Activated CD4-positive, alpha-beta T cell treated with anti-CD3 and anti-CD28 coated beads, Interleukin-2, amount 50 U/mL, for 24 hours (primary cell): ENCODE measurements at places on chromosomes 3 and 15.

- DNase-seq: no peak
Measured at GRCh38 chr15:81161851-81162250, 27.8 kb downstream of the CFAP161 start.

GRCh38 chr3:194374935-194375334 lies 5.4 kb upstream of the LRRC15 start:
- DNase-seq: no peak

GRCh38 chr15:99076555-99077308 lies 28.1 kb upstream of the SYNM start:
- DNase-seq: no peak

GRCh38 chr3:134601539-134602439 lies 49.0 kb downstream of the KY start:
- no peak for DNase-seq

DNA sequence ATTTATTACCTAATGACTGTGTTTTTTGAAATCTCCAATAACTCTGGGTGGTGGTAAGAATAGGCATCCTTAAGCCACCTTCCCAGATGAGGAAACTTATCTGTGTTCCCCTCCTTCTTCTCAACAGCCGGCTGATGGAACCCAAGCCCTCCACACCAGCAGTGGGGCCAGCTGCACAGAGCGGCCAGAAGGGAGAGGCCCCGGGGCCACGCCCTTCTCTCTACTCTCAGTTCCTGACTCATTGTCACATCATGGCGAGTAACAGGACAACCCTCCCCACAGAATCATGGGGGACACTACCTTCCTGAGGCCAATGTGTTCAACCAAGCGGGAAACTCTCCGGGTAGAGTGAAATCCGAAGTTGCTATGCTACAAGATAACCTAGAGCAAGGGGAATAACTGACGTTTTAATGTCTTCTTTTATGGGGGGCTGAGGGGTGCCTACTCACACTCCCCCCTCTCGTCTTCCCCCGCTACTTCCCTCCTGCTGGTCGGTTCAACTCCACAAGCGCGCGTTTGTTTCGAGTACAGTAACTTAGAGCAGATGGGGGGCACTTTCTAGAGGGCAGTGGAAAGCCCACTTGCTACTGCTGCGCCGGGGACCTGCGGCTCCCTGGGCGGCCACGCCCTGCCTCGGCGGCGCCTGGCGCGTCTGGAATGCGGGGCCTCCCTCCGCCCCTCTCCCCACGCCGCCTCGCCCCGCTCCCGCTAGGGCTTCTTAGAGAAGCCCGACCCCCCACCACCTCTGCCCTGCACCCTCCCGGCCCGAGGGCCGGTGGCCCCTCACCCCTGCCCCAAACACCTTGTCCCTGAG lies 621 bp downstream of the ANXA2 start:
- DNase-seq: no peak

DNA sequence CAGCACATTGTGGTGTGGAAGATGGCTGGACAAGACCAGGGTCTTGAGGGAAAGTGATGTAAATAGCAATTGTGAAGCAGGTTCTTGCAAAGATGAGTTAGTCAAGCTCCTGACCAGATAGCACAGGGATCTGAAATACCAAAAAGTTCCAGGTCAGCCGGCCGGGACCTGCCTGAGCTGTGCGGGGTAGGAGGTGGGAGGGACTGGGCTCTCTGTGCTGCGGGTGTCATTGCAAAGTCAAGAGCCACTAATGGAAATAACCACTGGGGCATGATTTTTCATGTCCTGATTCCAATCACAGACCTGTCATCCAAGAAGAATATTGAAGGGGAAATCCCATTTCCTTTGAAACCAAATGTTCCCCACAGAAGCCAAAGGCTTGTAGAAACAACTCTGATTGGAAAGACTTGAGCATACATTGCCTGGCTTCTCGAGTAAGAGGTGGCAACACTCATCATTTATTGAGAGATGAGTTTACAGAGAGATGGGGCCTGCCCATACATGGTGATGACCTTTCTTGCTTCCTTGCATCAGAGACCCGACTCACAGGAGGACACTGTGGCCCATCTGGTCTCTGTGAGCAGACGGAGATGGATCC lies 44.2 kb upstream of the KY start:
- no peak for DNase-seq

GRCh38 chr3:24166515-24166914 lies 221.4 kb downstream of the NR1D2 start:
- no peak for DNase-seq

DNA sequence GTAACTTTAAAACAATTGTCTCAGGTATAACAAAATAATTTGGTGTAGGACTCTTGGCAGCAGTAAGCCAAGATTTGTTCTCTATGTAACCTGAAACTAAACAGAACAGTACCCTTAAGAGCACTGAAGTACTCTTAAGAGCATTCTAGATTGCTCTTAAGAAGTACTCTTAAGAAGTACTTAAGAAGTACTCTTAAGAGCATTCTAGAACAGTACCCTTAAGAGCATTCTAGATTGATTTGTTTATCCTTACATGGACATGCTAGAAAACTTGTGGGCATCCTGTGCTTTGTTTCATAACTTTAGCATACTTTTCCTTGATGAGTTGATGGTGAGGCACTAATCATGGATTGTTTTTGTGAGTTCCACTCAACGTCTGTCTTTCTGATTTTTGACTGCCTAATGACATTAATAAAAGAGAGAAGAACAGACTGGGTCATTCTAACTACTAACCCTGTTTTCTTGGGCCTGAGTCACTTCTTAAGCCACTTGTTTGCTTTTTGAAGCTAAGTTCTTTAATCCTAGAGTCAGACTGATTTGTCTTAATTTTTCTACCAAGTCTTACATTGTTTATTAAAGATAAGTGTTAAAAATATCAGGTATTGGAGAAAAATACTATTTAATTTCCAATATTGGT lies 57.2 kb upstream of the UTS2B start:
- no peak for DNase-seq

- no peak for DNase-seq
Measured at GRCh38 chr3:179882292-179882691, 154.4 kb downstream of the PEX5L start.

GRCh38 chr3:46282696-46283095 lies 40.4 kb downstream of the CCR3 start:
- DNase-seq: no peak
